KG1 (cell line): ENCODE measurements at places on chromosomes 16 and 17.
A peak's percentile ranks its signal among the peaks of the same experiment; 100 is the strongest.

GRCh38 chr17:59027750-59028149 lies 78.9 kb downstream of the TRIM37 start:
- DNase-seq: no peak

GRCh38 chr16:67186550-67186950 lies 2.8 kb upstream of the MATCAP1 start:
- no peak for DNase-seq

DNA sequence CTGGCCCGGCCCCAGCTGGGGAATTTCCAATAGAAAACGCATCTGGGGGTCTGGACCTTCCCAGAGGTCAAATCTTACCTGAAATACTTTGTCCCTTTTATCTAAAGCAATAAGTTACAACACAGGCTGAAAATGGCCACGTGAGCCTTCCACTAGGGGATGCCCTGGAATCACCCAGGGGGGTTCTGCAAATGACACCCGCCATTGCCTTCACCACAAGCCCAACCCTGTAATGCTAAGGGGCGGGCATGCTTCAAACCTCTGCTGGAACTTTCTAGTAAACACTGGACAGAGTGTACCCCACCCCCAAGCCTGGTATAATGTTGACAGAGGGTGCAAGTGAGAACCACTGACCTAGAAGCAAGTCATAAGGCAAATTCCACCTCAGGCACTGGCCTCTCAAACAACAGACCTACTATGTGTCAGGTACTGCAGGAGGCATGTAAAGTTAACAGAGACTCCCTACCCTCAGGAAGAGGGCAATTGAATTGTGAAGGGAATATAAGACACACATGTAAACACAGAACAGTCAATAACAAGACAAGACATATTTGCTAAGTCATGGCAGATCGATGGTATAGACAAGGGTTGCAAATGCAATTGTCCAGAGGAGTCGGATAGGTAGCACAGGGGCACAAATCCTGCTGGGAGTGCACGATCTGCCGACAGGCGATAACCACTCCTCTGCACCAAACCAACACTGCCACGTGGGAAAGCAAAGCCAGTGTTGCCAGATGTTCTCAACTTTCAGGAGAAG lies 59.0 kb downstream of the ARHGAP17 start:
- DNase-seq: no peak

- DNase-seq: peak; percentile 24
Measured at GRCh38 chr16:69930117-69930776, 20.9 kb upstream of the CLEC18A start.

DNA sequence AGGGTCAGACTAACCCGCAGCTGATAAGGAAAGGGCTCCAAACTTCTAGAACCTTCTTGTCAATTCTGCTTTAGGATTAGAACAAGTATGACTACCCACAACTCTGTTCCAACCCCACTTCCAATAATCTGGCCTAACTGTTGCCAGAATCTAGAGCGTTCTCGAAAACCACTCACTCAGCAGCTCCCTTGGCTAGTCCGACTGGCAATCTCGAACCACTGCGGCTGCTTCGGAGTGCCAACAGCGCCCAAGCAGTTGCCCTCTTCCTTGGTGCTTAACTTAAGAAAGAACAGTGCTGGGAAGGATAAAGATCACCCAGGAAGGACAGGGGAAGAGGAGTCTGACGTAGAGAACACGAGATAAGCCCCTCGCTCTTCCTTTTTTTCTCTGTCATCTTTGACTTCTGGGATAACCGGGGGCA lies 818 bp downstream of the DNAJC7 start:
- no peak for DNase-seq

DNA sequence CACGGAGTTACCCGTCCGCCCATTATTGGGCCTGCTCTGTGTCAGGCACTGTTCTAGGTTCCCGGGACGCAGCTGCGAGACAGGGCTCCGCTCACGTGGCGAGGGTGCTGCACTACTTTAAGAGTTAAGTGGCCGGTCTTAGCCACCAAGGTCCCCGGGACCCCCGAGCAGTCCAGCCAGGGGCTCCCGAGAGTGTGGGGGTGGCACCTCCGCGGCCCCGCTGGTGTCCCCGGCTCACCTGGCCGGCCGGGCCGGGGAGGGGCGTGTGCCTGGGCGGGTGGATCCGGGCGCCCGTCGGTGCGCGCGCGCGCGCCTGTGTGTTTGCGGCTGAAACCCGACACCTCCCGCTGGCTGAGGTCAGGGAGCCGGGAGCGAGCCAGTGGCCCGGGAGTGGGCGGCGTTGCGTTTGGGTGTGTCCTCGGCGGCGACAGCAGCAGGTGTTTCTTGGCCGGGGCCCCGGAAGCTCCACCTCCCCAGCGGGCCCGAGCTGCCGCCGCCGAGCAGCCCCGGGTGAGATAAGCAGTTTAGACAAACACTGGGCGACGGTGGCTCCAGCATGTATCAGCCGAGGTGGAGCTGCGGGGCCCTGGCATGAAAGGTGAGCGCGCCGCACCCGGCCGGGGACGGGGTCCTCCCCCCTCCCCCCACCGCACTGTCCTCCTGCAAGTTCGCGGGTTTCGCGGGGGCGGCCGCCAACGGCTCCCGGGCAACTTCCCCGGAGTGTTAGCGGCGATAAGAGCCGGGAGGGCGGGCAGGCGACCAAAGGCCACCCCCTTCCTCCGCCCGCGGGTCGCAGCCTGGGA lies at the start of gene GSE1:
GSE1 (plus strand) TSS at position 522 of the 803 bp plus-strand sequence; CDS start at position 592, 70 bp downstream.
- DNase-seq: peak; percentile 85

GRCh38 chr16:48361012-48361411 lies 24.2 kb downstream of the SIAH1 start:
- no peak for DNase-seq

- DNase-seq: no peak
Measured at GRCh38 chr16:6286176-6286575, 1046.5 kb upstream of the RBFOX1 start.

- DNase-seq: no peak
Measured at GRCh38 chr17:8153957-8154607, 1.9 kb upstream of the PER1 start.

GRCh38 chr17:58285422-58285810 lies 4.7 kb upstream of the MPO start:
- DNase-seq: no peak

- DNase-seq: no peak
Measured at GRCh38 chr16:27890866-27891265, 172.6 kb downstream of the GSG1L start.

- DNase-seq: no peak
Measured at GRCh38 chr17:41663451-41664171, 25.1 kb upstream of the EIF1 start.

- DNase-seq: no peak
Measured at GRCh38 chr16:58628845-58629732, 537 bp downstream of the CNOT1 start.
